Stimulated activated naive CD4-positive, alpha-beta T cell treated with Interleukin-2 at 50 U/mL for 16 hours (primary cell): ENCODE measurements at places on chromosomes 2 and 18.

DNA sequence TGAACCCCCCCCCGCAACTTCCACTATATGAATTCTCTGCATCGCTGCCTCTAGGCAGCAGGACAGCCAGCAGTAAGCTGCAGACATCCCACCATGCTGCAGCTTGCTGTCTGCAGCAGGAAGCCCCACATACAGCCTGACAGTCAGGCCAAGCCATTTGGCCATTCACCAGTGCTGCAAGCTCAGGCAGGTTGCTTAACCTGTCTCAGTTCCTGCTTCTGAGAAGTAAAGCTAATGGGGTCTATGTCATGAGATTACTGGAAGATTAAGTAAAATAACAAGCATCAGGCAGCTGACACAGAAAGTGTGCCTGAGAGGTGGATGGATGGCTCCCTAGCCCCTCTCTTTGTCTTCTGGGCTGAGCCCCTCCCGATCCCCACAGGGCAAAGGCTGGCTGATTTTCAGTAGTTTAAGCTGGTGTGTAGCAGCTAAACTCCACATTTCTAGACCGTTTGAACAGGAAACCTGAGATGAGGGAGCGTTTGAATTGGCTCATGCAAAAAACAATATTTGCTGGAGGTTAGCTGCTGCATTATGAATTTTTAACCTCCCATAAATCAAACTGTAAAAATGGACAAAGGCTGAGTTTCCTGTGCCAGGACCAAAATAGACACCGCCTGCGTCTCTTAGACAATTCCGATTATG is 193.8 kb upstream of the ARL4C start:
- DNase-seq, result no peak

- DNase-seq, result no peak
Measured at GRCh38 chr2:160114020-160114419, 51.6 kb upstream of the PLA2R1 start.

- no peak for DNase-seq
Measured at GRCh38 chr2:137435162-137435561, 529.1 kb upstream of the HNMT start.

- DNase-seq, result no peak
Measured at GRCh38 chr2:144268036-144268678, 251.8 kb downstream of the ZEB2 start.

GRCh38 chr2:229463841-229464346 is 192.8 kb upstream of the PID1 start:
- no peak for DNase-seq

DNA sequence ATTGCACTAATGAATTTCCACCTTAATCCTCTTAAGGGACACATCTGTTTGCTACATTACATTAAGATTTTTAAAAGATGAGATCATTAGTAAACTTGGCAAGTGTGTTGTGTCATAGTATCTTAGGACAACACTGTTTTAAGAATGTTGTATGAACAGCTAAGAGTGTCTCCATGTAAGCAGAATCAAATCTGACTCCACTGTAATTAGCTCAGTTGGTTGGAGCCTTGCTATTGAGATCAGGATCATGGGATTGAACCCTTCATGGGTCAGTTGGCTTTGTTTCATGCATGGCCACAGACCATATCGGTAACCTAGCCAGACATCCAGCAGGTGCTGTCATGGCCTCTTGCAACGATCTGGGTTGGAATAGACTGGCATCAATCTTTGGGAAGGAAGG is 5.2 kb downstream of the FHOD3 start:
- no peak for DNase-seq
